ENCODE measurements at places on chromosomes 4 and X. TPM values are rescaled to one million over a fixed set of nuclear protein-coding genes. Genes with fewer than 3 reads are reported as not detected.

DNA sequence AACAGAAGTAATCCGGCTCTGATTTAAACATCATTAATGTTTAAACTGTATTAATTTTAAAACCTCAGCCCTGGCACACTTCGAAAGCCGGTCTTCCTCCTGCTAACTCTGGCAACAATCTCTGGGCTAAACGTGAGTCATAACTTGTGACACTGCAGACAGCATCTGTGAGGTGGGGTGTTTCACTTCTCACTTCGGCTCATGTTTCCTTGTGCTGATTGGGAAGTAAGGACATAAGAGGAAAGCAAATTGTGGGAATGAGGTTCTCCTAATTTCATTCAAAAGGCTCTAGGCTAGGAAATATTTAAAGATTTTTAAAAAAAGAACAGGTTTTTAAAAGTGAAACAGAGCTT is 139.9 kb upstream of the USP9X start:
- no peak for DNase-seq

The RAPGEF2 gene
- total RNA-seq: 17.0 TPM

The CLIC2 gene
- 0.14 TPM for total RNA-seq

DNA sequence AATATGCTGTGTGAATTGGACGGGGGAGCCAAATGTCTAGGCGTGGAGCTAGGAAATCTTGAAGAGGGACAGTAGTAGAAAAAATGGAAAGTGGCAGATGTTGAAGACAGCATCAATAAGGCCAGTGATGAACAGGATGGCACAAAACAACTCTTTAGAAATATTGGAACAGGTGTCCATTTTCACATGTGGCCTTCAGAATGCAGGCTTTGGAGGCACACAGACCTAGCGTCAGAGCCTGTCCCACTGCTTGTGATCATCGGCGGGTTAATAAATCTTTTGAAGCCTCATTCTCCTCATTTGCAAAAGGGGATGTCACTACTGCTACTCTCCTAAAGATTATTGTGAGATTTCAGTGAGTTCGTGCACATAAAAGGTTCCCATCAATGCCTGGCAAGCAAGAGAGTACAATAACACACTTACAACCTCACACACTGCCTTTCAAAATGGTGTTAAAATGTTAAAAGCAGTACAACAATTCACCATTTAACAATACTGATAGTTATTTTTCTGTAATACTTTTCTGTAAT is 2.4 kb downstream of the PDLIM3 start:
- no peak for DNase-seq

DNA sequence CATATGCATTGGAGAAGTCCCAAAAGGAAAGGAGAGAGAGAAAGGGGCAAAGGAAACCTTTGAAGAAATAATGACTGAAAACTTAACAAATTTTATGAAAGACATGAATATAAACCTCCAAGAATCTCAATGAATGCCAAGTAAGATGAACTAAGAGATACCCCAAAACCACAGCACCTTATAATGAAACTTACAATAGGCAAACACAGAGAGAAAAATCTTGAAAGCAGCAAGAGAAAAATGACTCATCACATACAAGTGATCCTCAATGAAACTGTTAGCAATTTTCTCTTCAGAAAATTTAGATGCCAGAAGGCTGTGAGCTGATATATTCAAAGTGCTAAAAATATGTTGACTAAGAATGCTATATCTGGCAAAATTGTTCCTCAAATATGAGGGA is 10.1 kb downstream of the SMIM10L2A start:
- no peak for DNase-seq

DNA sequence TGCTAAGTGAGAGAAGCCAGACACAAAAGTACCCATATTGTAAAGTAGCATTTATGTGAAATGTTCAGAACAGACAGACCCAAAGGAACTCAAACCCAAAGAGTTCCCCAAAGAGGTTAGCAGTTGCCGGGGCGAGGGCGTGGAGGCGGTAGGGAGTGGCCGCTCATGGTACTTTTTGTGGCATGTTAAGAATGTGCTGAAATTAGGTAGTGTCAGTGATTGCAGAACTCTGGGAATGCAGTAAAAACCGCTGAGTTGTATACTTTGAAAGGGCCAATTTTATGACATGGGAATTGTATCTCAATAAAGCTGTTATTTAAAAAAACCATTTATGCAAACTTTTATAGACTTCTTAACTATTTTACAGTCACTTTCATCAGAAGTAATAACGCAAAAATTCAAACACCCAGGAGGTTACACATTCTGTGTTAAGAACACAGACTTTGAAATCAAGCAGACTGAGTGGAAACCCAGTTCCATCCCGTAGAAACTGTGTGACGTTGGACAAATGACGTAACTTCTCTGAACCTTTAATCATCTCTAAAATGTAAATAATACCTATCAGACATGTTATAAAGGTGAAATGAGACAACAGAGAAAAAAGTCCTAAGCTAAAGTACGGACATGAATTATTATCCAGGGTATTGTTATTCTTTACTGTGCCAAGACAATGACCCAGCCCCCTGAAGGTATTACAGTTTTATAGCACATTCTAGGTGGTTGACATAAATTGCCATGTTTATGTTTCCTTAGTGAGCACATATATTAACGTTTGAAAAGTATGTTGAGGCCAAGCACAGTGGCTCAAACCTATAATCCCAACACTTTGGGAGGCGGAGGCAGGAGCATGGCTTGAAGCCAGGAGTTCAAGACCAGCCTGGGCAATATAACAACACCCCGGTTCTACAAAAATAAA is 19.7 kb downstream of the ZFP42 start:
- DNase-seq: no peak

DNA sequence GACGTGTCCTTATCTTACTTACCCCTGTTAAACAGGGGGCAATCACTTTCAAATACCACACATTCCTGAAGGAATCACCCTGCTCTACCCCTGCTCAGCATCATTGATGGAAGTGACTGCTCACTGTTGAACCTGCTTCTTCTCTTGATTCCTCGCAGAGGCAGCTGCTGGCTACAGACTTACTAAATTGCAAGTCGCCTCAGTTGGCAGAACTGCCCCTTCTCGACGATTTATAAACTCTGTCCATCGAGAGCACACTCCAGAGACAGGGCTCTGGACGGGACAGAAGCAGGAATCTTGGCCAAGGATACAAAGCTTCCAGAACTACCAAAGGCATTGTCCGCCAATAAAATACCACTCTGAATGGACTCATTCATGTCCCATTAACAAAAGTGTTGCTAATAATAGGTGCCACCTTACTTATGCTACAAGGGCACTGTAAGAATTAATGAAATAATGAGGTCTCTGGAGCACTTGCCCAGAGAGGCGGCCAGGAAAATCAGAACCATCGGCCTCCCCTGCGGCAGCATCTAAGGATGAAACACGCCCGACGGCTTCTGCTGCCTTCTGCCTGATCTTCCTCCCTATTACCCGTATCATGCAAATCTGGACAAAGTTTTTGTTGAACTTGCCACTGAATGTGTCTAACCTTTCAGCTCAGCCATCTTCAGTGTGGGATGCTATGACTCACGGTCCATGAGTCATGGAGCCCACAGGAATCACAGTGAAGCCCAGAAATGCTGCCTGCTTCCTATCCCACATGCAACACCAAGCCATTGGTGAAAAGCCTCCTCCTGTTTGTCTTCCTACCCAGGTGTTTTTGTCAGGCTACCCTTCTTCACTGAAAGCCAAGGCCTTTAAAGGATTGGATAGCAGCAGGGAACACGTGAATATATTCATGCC is 164.9 kb downstream of the MAML3 start:
- no peak for DNase-seq

The GPRASP2 gene
- 0.23 TPM for total RNA-seq

DNA sequence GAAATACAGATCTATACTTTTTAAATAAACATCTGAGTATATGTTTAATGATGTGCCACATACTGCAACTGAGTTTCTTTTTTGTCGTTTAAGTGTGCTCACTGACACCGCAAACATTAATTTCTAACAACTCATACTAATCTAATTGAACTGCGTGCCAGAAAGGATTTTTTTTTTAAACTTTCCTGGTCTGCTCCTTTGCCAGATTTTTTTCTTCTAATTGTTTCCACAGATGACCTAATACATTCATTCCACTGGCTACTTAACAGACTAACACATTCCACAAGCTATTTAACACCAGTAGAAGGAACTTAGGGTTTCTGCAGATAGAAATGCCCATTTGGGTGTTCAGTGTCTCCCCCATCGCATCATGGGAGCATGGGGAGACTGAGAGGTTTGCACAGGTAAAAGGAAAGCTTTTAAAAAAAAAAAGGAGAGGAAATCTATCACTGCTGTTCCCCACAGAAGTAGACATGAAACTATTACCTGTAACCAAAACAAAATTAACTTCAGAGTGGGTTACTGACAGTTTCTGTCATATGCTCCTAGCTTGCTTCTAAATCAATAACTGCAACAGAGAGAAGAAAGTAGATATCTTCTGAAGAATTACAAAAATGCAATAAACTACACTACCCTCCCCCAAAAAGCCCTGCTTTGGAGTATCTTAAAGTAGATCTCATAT is 31.6 kb downstream of the SH3KBP1 start:
- no peak for DNase-seq

Data from activated T-helper 2 cell treated with anti-CD3 and anti-CD28 coated beads, Interferon-gamma antibody, Interleukin-2, Interleukin-4, amounts not matched to agents 10 μg/mL and 5 μg/mL and 100 μg/mL, durations not matched to agents 14 hours and 24 hours and 36 hours (primary cell).